Ureter (tissue), 1 donor: ENCODE measurements at places on chromosomes 4 and X. TPM values are rescaled to one million over a fixed set of nuclear protein-coding genes. Genes with fewer than 3 reads are reported as not detected.

The MAGEA10 gene
- not detected for total RNA-seq

- no peak for DNase-seq
Observed at GRCh38 chrX:70436343-70436742, 8.3 kb upstream of the DLG3 start.

DNA sequence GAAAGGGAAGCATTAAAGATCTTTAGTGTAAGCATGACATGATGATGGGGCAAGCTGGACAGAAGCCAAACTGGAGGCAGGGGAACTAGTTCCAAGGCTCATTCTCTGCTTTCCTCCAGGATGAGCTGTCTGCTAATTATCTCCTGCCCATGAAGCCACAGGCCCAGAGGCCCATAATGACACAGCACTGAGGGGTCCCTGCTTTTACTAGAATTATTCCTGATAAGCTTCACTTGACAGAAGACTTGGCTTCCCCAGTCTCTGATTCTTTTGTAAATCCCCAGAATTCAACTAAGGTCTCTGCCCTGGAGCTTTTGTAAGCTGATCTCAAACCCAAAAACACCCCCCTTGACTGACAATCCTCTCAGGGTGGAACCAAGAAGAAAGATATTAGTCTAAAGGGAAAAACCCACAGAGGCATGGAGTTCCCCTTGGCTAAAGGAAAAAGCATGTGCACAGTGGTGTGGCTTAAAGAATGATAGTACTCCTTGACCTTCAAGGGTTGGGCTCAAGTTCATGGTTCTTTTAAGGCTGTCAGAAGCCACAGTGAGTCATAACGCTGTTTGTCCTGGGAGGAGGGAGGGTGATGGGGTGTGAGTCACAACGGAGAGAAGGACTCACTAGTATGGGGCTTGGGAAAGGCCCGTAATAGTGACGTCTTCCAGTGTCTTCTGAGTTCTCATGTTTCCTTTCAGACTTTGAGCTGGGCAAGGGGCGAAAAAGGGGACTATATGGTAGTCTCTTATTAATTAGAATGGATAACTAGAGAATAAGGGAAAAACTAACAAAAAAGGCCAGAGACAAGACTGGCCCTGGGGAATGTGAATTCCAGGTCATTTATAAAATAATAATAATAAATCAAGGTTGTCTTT is 146.0 kb upstream of the CPEB2 start:
- peak; percentile 68 for DNase-seq

- DNase-seq: no peak
Observed at GRCh38 chrX:22246620-22247019, 26.1 kb upstream of the CBLL2 start.

GRCh38 chr4:138614398-138615142 is 372.4 kb upstream of the SLC7A11 start:
- no peak for DNase-seq

DNA sequence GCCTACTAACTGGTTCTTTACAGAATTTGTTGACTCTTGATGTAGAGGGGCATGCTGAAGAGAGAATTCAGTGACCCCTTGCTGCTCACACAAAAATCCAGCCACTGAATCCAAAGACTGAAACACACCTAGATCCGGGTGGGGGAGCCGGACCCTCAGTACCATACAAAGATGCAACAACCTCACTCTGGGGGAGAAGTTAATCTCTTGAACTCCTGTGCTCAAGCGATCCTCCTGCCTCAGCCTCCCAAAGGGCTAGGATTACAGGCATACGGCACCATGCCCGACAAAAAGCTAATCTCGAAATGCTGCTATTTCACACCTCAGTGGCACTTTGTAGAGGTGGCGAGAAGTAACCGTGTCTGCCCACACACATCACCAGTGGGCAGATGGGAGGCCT is 88.8 kb upstream of the HELT start:
- no peak for DNase-seq
